CD4-positive, alpha-beta T cell treated with Interleukin-21 for 1 hour (primary cell): ENCODE measurements at places on chromosomes 7 and 10.

- no peak for DNase-seq
Measured at GRCh38 chr7:90669492-90669891, 73.4 kb downstream of the CDK14 start.

- no peak for DNase-seq
Measured at GRCh38 chr10:131685576-131685975, 215.2 kb upstream of the PPP2R2D start.

DNA sequence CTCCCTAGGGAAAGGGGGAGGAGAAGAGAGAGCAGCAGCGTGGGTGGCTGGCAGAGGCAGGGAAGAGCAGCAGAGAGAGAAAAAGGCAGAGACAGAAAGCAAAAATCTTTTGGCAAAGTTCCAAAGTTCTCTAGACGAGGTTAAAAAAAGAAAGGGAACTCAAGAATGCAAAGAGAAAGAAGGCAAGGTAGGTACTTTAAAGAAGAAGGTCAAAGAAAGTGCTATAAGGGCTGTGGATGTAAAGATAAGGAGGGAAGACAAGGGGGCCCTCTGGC is 20.2 kb upstream of the OPTN start:
- no peak for DNase-seq

DNA sequence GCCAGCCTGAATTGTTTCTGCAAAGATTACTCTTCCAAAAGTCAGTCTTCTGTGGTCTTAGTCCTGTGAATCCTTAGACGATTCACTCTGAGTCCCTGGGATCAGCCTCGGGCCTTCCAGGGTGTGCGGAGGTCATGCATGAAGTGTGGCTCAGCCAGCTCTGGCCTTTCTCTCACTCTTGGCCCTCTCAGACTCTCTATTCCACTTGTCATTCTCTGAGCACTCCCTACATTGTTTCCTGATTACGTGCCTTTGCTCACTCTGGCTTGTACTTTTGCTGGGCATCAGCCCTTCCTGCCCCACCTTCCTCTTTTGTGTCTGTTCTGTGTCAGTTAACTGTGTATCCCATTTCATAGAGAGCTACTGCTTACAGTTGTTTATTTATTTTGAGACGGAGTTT is 36.0 kb downstream of the CCNY start:
- DNase-seq, result no peak

- no peak for DNase-seq
Measured at GRCh38 chr7:150586785-150587152, 19.6 kb downstream of the GIMAP4 start.
